ENCODE measurements at places on chromosomes 11 and 22. TPM values are rescaled to one million over a fixed set of nuclear protein-coding genes. Genes with fewer than 3 reads are reported as not detected.

MRGPRF gene
- total RNA-seq: 2.3 TPM

- no peak for DNase-seq
Observed at GRCh38 chr11:26993965-26994457, at the start of gene FIBIN. FIBIN (plus strand) TSS chr11:26994112; CDS start chr11:26994527, 415 bp downstream.

- DNase-seq: no peak
Observed at GRCh38 chr11:11512090-11512489, 109.7 kb downstream of the GALNT18 start.

DNA sequence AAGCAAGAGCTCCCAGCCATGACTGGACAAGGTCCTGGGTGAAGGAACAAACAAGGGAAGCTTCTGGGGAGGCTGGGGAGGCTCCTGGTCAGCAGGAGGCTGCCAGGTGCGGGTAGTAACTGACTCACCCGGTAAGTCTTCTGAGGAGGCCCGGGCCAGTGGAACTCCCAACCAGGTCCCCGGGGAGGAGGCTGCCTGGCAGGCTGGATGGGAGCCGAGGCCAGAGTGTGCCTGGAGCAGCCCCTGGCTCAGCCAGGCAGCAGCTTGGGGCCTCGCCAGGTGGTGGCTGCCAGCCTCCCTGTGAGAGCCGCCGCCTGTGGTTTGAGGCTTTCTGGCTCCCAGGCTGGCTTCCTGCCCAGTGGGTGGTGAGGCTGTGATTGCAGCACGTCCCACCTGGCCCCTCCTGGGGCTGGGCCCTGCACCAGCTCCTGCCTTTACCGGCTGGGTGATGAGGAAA is 46.2 kb downstream of the IGF2 start:
- peak; percentile 88 for DNase-seq

GRCh38 chr11:109677876-109678275 is 255.9 kb downstream of the C11orf87 start:
- DNase-seq: no peak

- no peak for DNase-seq
Observed at GRCh38 chr11:13834463-13834862, 128.1 kb upstream of the SPON1 start.

DNA sequence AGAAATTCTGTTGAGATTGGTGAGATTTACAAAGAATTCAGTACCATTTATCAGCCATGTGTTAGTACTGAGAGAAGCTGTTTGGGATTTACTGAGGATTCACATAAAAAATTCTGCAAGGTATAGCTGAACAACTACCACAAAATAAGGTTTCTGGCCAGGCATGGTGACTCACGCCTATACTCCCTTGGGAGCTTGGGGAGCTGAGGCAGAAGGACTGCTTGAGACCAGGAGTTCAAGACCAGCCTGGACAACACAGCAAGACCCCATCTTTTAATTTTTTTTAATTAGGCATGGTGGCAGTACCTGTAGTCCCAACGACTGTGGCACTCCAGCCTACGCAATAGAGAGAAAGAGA is 86.7 kb downstream of the SIK3 start:
- no peak for DNase-seq

DNA sequence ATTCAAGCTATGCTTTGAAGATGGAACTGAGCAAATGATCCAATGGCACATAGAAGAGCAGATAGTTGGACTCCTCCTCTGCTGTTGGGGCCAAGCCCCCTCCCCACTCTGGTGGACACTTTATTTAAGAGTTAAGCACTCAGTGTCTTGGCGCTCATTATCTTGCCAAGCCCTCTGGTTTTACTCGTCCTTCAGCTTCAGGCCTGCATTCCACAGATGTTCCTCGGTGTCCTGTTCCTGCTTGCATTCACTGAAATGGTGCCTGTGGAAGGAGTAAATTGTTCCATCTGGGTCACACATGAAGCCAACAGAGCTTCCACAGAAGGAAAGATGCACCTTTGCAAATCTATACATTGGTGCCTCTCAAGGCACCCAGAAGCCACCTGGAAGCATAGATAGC is 26.1 kb downstream of the MAML2 start:
- no peak for DNase-seq

GRCh38 chr22:31445642-31446041 is 44.0 kb downstream of the EIF4ENIF1 start:
- no peak for DNase-seq

DNA sequence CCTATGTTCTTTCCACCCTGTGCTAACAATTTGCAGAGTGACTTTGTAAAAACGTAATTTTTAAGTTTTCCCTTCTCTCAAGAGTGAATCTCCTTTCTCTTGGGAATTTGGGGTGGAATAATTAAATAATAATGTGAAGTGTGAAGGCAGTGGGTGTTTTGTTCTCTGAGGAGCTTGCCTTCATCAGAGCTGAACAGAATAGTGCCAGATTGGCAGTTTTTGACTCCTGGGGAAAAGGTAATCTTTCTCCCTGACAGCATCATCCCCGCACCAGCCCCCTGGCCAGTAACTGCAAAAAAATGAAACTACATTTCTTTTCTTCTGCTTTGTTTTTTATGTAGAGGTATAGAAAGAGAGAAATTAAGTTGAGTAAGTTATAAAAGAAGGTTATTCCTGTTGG is 59.9 kb downstream of the MUC15 start:
- DNase-seq: no peak

- no peak for DNase-seq
Observed at GRCh38 chr11:2750101-2750681, 50.4 kb upstream of the KCNQ1OT1 start.

Measured in cardiac septum (tissue), 1 donor.